ENCODE measurements at places on chromosomes 5 and 9.

DNA sequence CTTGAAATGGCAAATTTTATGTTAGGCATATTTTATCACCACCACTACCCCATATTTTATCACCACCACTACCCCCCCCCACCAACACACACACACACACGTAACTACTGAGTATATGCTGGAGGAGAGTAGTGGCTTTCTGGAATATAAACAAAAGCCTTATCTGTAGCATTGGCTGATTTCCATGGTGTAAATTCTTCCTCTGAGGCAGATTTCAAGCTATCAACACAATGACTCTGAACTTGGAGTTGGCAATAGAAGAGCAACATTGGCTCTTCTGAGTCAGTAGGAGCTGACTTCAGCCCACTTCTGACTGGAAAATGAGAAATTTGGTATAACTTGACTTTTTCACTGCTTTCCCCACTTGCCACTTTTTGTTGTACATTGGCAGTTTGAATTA is 143.0 kb downstream of the CAVIN4 start:
- DNase-seq = no peak

GRCh38 chr9:136078498-136079011 is 16.5 kb downstream of the NACC2 start:
- no peak for DNase-seq

DNA sequence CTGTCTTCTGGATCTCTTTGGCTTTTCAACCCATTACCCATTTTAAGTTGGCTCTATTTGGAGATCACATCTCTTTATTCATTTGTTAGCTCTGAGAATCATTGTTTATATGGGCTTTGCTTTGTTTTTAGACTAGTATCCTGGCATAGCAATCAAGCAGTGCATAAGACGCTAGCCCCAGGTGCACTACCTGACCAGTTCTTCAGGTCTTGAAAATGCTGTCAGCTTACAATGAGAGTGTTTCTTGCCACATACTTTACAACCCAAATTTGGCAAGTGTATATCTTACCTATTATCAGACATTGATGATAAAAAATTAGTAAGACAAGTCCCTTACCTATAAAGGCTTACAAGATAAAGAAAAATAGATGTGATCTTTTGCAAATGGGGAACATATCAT is 12.2 kb downstream of the OXCT1 start:
- no peak for DNase-seq

DNA sequence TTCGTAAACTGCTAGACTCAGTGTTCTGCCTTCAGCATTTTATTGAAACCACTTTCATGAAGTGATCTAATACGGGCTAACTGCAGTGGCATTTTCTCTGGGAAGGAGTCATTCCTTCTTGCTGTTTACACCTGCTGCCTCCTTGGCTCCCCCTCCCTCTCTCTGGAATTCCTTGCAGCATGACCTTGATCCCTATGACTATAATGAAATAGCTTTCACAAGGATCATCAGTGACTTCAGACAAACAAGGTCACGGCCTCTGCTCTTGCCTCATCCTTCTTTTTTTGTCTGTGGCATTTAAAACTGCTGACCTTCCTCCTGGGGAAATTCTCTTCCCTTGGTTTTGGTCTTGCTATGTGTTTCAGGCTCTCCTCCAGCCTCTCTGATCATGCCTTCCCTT is 90.2 kb downstream of the ZNF462 start:
- DNase-seq = no peak

DNA sequence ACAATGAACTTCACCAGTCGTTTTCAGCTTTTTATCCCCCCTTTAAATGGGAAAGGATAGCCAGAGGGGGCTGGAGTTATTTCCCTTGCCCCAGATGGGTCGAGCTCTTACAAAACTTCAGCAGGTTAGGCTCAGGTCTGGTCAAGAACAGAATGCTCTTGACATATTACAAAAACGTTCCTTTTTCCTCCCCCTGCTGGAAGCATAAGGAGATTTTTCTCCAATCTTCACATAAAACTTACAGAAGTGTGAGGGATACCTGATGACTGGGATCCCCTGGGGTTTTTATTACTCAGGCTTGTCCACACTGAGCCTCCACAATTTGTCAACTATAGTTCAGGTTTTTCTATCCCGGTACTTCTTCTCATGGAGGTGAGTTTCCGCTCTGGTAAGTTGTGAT is 60.8 kb downstream of the CSF2 start:
- DNase-seq = no peak

GRCh38 chr5:115816226-115817081 is at the start of gene CDO1:
Gene CDO1 (minus strand): TSS chr5:115816659. CDS start chr5:115816397, 262 bp downstream.
- peak; percentile 19 for DNase-seq

DNA sequence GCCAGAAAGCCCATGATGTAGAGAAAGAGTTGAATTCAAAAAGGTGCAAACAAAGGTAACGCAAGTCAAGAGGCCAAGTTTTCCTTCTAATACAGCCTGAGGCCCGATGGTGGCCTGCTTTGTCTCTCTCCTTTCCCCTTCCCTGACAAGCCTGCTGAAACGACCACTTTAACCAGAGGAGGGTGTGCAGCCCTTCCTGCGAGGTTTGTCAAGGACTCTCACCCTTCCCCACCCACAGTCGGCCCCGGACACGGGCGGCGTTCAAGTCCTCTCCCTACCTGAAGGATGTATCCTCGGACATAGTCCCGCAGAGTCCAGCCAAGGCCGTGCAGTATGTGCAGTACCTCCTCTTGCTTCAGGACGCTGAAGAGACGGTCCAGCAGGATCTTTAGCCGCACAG is 318.2 kb downstream of the BNC2 start:
- no peak for DNase-seq

DNA sequence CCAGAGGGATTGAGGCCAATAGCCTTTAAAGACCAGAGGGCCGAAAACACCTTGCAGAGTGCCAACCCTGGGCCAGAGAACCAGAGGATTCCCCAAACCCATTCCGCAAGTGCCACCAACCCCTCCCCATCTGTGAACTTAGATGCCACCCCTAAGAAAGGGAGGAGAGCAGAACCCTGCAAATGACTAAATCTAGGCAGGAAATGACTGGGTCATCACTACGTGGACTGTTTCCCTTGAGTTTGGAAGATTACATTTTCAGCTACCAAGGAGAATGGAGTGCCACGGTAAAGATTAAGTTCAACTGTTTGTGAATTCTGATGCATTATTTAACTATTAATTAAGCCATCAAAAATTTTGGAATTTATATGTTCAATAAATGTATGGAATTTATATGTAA is 142.8 kb downstream of the ENC1 start:
- no peak for DNase-seq

- no peak for DNase-seq
These were observed 208.2 kb downstream of the DAB2IP start for GRCh38 chr9:121859646-121860045.

DNA sequence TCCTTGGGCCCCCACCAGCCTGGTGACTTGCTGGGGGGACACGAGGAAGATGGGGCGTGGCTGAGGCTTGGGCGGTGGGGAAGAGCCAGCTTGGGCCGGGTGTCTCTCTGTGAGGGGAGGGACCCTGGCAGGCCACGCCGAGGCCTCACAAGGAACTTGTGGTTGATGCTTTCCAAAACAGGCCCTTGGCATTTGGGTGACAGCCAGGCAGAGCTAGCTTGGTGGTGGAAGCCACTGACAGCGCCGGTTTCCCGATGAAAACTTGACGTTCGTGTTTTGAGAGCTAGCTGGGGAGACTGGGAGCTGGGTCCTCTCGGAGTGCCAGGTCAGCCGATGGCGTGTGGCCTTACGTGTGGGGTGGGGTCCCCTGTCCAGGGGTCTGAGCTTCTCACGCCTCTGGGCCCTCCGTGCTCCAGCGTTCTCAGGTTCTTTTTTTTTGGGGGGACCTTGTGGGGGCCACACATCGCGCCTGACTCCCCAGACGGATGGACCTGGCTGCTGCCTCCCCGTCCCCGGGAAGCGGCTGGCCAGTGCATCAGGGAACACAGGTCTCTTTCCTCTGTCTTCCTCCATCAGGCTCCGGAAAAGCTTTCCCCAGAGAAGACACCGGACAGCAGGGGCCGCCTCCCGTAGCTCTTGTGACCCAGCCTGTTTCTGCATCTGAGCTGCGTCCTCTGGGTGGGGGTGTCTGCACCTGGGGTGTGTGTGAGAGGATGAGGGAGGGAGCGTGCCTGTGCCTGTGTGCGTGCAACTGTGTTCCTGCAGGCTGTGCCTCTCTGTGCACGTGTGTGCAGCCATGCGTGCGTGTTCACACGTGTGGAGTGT is 129.3 kb upstream of the LPCAT1 start:
- DNase-seq = peak; percentile 23

GRCh38 chr5:154479160-154479943 is 1.3 kb upstream of the HAND1 start:
- DNase-seq = no peak

- no peak for DNase-seq
These were observed 58.3 kb downstream of the RANBP6 start for GRCh38 chr9:5957166-5957565.

DNA sequence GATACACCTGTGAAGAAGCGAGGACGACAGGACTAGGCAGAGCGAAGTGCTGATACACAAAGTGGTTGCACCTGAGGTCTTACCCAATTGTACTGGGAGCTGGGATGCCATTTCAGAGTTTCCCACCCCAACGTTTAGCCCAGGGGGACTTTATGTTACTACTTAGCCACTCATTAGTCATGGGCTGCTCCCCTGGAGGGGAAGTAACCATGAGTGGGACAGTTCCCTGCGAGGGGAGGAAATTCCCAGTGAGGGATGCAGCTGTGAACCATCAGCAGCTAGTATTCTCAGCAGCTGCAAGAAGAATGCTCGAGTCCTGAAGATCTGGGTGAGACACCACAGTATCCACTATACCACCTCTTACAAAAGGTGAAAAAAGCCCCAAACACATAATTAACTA is 93.7 kb upstream of the ACTBL2 start:
- no peak for DNase-seq

DNA sequence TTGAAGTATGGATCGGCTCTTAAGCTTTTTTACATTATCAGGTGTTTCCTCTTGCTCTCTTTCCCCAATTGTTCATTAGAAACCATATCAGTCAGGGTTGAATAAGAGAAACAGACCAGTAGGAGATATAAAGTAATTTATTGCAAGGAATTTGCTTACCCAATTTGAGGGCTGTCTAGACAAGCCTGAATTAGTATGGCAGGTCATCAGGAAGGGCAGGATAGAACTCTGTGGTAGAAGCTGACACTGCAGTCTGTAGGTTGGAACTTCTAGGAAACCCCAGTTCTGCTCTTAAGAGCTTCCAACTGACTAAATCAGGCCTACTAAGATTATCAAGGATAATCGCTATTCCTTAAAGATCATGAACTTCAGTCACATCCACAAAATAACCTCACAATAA is 24.3 kb downstream of the ISOC1 start:
- DNase-seq = no peak

GRCh38 chr5:68232277-68232676 is 16.7 kb downstream of the PIK3R1 start:
- no peak for DNase-seq

DNA sequence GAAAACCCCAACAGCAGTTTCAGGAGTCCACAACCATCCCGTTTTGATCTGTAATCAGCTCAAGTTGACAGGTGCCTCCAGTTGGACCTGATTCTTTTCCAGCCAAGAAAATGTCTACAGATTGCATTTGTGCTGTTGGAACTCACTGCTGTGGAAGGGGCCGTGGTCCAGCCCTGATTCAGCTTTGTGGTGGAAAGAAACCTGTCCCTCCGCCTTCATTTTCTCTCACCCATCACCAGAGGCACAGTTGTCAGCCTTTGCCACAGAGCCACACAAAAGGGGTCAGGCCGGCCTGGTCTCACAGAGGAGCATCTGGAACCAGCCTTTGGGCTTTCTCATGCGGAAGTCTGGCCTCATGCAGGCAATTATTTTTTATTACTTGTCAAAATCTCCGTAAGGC is 483.6 kb downstream of the GADD45G start:
- DNase-seq = no peak

- DNase-seq = no peak
These were observed 190.7 kb downstream of the CCDC171 start for GRCh38 chr9:15743512-15743911.

DNA sequence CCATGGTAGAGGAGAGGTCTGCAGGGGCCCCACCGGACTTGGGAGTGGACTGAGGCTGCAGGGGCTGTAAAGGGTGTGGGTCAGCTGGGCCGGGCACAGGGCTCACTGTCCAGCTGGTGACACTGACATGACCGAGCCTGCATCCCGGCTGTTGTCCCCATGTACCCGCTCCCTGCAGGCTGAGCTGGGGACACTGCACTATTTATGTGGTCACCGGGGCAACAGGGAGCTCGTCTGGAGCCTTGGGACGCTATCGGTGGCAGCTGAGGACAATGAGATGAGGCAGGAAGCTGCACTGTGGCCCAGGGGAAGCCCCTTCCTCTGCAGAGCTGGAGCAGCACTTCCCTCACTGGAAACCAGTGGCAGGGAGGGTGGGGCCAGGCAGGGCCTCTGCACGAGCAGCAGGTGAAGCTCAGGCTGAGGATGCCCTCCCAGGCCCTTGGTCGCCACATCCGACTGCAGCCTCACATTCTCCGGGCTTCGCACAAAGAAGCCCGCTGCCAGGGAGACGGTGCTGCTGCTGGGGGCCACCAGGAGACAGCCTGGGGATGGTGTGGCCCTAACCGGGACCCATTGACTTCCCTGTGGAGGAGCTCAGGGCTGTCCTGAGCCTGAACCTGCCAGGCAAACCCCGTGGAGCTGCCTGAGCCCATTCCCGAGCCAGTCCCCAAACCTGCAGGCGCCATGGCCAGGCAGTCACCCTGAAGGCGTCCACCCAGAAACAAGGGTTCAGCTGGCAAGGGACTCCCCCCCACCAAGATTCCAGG is 26.4 kb downstream of the ZDHHC11B start:
- peak; percentile 24 for DNase-seq

DNA sequence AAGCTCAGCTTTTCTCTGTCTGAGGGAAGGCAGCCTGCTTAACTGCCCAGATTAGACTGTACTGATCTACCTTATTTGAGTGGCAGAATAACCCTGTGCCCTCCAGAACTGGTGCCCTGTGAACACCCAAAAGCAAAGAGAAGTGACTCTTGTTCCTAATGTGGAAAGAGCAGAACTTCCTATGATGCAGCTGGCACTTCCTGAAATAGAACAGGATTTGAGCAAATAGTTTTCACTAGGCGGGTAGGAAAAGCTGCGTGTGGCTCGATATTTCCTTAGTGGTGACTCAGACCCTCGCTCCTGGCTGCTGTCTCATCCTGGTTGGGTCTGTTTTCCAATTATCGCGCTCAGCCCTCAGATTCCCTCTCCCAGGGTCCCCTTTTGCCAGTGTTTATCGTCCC is 89.9 kb downstream of the SH3TC2 start:
- DNase-seq = no peak

DNA sequence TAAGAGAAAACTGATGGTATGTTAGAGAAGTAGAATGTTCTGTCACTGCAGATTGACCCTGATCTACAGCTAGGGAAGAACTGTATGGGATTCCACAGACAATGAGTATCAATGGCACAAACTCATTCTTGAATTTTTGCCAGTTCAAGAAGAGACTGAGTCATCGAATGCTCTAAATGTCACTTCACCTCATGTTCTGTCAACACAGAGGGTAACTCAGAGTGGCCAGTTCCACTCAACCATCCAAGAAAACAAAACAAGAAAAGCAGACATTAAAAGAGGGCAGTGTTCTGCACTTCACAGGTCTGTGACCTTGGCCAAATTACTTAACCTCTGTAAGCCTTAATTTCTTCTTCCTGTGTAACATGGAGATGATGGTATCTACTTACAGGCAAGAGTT is 132.2 kb upstream of the HMHB1 start:
- no peak for DNase-seq
